HTR-8/SVneo (cell line): ENCODE measurements at places on chromosomes 4 and X.
A peak's percentile ranks its signal among the peaks of the same experiment; 100 is the strongest.

DNA sequence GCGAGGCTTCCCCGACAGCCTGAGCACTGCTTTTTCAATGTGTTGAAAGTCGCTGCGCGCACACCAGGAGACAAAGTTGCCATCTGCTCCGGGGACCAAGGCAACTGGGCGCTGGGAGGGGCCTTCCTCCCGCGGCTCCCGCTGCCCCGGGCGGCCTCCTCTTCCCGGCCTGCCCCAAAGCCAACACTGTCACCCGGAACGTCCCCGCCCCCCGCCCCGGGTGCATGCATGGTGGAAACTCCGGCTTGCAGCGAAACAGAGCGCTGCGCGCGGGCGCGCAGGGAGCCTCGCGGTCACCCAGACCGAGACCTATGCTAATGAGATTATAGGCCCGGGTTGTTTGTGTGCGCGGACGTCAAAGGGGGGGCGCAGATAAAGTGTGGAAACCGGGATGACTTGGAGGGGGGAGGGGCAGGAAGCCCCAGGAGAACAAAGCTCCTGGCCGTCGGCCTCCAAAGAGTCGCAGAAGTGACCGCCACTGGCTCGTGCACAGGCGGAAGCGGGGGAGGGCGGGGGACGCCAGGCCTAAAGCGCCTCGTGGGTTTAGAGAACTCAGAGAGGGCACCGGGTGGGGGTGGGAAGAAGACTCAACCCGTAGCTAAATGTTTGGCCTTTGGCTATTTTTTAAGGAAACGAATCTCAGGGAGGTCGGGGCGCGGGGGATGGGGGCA is 88.8 kb downstream of the BCOR start:
- no peak for DNase-seq

DNA sequence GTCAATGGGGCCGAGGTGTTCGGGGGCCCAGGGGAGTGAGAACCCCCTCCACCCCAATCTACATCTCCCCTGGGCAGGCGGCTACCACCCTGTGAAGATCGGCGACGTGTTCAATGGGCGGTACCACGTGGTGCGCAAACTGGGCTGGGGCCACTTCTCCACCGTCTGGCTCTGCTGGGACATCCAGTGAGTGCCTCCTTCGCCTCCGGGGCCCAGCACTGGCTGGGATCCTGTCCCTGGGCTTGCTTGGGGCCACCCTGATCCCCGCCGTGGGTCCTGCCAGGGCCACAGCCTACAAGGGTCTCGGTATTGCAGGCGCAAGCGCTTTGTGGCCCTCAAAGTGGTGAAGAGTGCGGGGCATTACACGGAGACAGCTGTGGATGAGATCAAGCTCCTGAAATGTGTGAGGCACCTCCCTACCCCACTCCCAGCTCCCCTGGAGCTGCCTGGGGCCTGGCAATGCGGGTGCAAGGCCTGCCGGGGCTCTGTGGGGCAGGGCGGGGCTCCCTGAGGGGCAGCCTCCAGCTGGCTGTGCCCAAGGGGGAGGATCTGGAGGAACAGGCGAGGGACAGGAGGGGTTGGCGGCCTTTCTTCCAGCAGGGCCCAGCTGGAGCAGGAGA is 697 bp downstream of the SRPK3 start:
- no peak for DNase-seq

GRCh38 chr4:63563288-63564014 is 845.8 kb downstream of the TECRL start:
- DNase-seq = peak; percentile 0

- no peak for DNase-seq
Measured at GRCh38 chr4:166308647-166309046, 435.6 kb downstream of the TLL1 start.

DNA sequence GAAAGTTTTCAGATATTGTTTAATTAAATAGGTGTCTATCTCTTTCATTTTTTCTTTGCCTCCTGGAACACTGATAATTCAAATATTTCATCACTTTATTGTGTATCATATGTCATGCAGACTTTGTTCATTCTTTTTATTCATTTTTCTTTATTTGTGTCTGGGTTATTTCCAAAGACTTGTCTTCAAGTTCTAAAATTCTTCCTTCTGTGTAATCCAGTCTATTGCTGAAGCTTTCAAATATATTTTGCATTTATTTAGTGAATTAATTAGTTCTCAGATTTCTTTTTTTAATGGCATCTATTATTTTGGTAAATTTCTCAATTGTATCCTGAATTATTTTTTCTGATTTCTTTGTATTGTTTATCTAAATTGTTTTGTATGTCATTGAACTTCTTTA is 70.1 kb downstream of the ZNF330 start:
- no peak for DNase-seq

DNA sequence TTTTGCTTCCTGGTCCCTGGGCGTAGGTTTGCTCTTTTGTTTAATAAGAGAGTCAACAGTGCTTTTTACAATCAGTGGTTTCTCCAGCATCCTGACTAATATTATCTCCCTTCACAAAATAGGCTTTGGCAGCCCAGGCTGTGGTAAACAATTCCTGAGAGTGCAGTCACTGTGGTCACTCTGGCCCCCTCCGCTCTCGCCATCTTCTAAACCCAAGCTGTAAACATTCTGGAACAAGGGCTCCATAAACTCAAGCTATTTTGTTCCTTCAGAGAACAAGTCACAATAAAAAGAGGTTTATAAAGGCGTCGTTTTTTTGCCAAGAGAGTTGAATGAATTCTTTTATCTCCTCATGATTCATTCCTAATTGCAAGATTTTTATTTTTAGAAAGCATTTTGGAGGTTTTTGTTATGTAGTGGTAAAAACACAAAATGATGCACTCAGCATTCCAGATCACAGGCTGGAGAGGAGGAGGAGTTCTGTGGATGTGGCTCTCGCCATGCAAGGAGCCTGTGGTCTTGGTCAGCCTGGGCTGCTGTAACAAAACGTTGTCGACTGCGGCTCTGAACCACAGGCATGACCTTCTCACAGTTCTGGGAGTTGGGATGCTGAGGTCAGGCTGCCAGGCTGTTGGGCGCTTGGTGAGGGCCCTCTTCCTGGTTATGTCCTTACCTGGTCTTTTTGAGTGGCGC is 486.4 kb upstream of the FAT1 start:
- DNase-seq = no peak

DNA sequence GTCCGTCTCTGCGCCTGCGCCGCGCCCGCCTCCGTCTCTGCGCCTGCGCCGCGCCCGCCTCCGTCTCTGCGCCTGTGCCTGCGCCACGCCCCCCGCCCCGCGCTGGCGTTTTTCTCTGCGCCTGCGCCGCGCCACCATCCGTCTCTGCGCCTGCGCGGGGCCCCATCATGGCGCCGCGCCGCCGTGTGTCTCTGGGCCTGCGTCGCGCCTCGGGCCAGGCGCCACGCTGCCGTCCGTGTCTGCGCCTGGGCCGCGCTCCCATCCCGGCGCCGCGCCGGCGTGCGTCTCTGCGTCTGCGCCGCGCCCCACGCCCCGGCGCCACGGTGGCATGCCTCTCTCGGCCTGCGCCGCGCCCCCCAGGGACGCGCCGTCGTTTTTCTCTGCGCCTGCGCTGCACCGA is 51.8 kb upstream of the DUX4 start:
- DNase-seq = no peak
